ENCODE measurements at places on chromosomes 4 and X.

GRCh38 chr4:101393256-101393655 lies 45.9 kb upstream of the PPP3CA start:
- no peak for DNase-seq

GRCh38 chr4:119894650-119895208 lies 171.9 kb downstream of the MAD2L1 start:
- no peak for DNase-seq

DNA sequence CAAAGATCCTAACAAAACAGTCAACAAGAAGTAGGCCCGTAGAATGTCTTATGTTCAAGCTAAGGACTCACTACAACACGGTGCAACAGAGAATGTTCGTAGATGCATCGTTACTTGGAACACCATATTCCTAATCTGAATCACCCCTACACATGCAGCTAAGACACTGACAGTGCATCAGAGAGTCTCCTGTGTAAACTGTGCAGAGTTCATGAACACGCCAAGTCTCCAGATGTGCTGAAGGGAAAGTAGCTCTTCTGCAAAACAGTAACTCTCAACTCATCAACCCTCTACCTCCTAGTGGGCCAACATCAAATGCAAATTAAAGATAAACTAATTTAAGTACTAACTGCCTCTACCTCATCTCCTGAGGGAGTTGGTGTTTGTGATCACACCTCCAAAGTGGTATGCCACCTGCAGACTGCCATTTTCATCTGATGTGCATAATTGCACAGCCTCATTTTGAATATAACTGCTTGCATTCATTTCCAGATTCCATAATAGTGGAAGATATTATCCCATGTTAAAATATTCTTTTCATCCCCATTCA lies 73.5 kb downstream of the MOSPD2 start:
- DNase-seq, result no peak

GRCh38 chr4:948101-948935 lies 16.1 kb downstream of the TMEM175 start:
- DNase-seq, result no peak

- no peak for DNase-seq
These were observed 26.7 kb upstream of the ING2 start for GRCh38 chr4:183478123-183478522.

DNA sequence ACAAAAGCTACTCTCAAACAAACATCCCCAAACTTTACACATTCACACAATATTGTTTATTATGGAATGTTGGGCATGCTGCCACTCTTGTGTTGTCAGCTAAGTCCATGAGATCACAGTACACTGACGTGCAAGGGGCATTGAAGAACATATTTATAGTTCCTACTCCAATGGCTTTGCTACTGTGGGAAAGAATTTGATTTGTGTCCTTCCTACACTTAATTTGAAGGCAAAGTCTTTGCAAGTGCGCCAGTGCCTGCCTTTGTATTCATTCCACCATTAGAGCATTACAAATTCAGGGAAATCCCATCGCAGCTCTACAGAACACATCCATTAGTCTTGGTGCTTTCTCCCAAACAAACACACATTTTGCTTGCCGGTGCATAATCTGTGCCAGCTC lies 45.4 kb upstream of the FTHL17 start:
- DNase-seq, result no peak

DNA sequence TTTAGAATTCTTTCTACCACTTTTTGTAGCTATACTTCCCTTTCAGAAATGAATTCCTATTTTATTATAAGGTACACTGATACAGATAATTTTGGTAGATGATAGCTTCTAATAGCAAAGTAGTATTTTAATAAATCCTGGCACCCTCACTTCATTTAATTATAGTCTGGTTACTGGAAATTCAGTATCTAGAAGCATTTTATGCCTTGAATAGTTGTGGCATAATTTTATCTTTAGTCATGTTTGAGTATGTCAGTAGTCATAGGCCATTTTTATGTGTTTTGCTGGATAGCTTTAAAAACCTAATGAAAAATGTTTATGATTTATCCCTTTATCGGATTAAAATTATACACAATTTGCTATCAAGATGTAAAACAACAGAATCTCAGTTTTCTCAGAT lies 92.3 kb downstream of the DIAPH2 start:
- DNase-seq, result no peak

GRCh38 chr4:177759729-177760128 lies 317.5 kb upstream of the AGA start:
- no peak for DNase-seq

- no peak for DNase-seq
These were observed 310.5 kb downstream of the CFAP299 start for GRCh38 chr4:80646061-80646460.

DNA sequence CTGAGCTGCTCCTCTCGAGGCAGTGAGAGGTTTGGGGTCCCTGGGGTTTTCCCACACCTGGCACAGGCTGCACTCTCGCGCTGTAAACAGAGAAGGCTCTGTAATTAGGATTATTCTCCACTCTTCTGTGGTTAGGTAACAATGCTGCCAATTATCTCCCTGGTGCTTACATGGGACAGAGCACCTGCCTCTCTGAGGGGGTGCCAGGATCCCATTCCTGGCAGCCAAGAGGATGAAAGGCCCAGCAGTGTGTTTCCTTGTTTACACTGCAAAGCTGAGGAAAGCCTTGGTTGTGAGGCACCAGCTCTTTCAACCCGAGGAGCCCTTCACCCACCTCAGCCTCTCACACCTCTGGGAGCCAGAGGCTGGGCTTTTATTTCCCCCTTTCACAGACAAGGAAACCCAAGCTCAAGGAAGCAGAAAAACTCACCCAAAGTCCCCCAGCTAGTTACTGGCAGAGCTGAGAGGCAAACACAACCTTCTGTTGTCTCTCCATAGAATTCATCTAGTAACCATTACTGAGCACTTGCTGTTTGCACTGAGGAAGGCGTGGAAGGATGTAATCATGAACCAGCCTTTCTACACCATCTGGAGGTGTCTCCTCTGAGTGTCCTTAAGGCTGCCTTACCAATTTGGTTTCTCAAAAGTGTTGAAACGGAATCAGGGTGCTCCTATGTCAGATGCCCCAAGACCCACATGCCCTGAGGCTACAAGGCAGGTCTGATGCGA lies 39.7 kb upstream of the PROM1 start:
- DNase-seq, result no peak

- no peak for DNase-seq
These were observed 19.5 kb upstream of the CRLF2 start for GRCh38 chrX:1231850-1232465.

DNA sequence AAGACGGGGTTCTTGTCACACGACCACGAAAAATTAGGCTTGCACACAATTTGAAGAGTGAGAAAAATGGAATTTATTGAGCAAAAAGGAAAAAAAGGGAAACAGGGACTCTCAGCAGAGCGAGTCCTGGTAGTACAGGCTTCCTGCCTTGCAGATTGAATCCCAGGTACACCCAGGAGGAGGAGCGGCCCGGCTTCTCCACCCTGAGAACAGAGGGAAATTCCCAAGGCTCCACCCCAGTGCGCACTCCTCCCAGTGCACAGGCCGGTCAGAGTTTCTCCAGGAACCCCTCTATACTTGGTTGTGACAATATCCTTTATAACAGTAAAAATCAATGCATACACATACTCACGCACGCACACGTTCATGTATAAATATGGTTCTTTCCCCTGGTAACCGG lies 22.0 kb downstream of the SLC4A4 start:
- DNase-seq, result no peak

DNA sequence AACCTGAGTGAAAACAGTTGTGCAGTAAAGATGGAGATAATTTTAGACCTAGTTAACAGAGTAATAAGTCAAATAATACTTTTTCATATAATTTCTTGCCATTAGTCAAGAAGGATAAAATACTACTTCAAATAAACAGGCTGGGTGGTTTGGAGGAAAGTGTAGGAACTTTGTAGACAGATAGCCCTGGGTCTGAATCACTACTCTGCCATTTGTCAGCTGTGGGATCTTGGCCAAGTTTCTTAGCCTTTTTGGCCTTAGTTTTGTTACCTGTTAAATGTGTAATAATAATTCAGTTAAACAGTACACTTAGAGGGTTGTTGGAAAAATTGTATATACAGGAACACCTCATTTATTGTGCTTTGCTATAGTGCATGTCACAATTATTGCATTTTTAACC lies 163.7 kb downstream of the NPNT start:
- no peak for DNase-seq

- DNase-seq, result no peak
These were observed 20.7 kb downstream of the ZNF280C start for GRCh38 chrX:130247996-130248395.

GRCh38 chr4:14218641-14219040 lies 591.1 kb upstream of the BOD1L1 start:
- DNase-seq, result peak; percentile 71

DNA sequence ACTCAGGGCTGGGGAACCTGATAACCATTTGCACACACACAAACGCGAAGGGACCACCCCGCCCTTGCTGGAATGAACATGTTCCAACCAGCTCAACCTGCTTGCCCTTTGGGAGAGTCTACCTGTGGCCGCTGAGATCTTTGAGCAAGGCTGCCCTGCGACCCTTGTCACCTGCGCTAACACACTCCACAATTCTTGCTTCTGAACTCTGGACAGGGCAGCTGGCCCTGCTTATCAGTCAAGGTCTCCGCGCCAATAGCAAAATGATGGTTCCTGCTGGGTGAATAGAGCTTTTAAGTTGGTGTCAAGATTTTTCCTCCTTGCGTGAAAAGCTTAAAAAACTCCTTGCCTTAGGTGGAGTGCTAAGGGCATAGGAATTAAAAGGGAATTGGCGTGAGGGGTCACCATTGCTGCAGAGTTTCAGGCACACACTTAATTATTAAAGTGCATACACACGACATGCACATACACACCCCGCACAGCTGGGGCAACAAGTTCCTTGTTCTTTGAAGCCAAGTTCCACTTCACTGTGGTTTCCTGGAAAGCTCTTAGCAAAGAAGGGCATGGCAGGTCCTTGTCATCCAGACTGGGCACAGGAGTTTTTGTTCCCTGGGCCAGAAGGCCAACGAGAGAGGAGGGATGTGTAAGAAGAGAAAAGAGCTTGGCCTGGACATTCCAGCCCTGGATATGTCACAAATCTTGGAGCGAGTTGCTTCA lies 207.7 kb downstream of the STIM2 start:
- no peak for DNase-seq

DNA sequence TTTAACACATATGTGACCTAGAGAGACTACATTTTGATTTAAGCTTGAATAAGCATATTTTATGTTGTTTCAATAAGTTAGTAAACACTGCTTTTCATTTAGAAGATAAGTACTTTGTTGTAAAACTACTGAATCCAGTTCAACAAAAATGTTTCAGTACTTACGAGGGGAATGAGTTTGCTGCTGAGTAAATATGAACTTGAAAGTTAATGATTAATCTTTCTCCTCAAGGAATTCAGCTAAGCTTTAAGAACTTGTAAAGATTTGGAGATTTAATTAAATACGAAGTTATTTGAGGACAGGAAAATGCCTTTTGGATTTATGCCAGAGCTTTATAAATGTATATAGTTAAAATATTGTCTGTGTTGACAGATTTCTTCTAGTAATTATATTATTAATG lies 933.0 kb upstream of the LCORL start:
- no peak for DNase-seq

DNA sequence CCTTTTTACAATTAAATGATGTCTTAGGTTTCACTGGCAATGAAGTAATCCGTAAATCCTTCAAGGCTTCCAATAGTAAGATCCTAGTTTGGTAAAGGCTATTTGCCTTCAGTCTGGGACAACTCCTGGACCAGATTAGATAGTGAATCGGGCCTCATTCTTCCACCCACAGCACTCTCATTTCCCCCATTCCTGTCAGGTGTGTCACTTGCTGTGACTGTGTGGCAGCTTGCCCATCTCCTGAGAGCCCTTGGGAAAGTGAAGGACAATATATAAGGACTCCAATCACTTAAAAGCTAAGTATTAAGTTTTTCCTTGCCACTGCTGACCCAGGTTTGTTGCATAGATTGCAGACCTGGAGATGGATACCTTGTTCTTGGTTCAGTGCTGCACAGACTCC lies 3.3 kb upstream of the GASK1B start:
- DNase-seq, result no peak

GRCh38 chr4:83112678-83113428 lies 1.7 kb downstream of the PLAC8 start:
- no peak for DNase-seq

DNA sequence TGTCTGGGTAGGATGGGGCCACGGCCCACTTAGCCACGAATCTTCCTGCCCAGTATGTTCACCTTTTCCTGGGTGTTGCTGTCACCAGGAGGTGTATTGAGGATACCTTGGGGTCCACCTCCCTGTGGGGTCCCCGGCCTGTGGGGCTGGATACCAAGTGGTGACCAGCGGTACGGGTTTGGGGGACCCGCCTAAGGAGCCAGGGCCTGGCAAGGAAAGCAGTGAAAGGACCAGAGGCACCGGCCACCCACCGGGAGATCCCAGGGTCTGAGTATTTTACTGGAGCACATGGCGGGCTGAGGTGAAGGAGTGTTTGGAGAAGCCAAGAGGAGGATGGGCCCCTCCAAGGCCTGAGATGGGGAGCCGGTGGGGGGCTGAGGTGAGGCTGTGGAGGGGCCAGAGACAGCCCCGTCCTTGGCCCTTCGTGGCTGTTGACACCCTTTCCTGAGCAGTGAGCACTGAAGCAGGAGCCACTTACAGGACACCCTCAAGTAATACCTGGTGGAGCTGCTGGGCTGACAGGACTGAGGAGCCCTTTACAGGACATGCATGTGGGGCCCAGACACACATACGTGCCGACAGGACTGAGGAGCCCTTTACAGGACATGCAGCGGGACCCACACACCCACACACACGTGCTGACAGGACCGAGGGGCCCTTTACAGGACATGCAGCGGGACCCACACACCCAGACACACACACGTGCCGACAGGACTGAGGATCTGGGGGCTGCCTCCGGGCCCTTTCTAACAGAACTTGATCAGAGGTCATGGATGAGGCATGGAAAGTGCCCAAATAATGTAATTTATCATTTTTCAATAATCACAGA lies 38.4 kb downstream of the TMEM271 start:
- DNase-seq, result peak; percentile 21

- no peak for DNase-seq
These were observed 154.6 kb downstream of the FMR1NB start for GRCh38 chrX:148135738-148136137.

GRCh38 chrX:113929004-113929403 lies 654.9 kb upstream of the HTR2C start:
- no peak for DNase-seq

DNA sequence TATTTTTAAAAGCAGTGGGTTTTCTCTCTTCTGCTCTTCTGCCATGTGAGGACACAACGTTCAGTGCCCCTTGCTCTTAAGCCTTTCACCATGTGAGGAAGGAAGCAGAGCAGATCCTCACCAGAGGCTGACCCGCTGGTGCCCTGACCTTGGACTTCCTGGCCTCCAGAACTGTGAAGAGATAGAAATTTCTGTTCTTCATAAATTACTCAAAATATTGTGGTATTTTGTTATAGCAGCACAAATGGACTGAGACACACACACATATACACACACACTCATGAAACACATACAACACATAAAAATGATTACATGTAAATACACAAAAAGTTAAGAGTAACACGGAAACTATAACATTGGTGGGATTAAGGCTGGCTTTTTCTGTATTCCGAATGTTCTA lies 244.8 kb upstream of the NOCT start:
- DNase-seq, result no peak

DNA sequence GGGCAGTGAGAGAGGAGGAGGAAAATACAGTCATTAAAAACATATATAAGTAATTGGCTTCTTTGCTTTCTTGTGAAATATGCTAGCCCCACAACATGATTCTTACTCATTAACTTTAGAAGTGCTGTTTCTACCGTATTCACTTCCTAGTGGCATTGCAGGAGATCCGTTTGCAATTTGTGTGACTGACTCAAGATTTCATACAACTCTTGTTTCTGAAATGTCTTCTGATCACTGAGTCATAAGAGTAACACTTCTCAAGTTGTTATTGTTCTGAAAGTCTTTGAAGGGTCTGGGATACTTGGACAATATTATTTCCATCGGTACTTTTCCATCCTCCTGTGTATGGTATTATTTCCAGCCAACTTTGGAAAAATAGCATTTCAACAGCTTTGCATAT lies 310.8 kb downstream of the PACRGL start:
- no peak for DNase-seq
